ENCODE measurements at places on chromosomes 12 and 14.

GRCh38 chr14:104598910-104599273, 5.7 kb downstream of the TMEM179 start:
- no peak for DNase-seq

- DNase-seq = no peak
Measured at GRCh38 chr12:24780697-24781368, 168.1 kb downstream of the BCAT1 start.

GRCh38 chr14:33943096-33943883, 7.6 kb downstream of the EGLN3 start:
- no peak for DNase-seq

DNA sequence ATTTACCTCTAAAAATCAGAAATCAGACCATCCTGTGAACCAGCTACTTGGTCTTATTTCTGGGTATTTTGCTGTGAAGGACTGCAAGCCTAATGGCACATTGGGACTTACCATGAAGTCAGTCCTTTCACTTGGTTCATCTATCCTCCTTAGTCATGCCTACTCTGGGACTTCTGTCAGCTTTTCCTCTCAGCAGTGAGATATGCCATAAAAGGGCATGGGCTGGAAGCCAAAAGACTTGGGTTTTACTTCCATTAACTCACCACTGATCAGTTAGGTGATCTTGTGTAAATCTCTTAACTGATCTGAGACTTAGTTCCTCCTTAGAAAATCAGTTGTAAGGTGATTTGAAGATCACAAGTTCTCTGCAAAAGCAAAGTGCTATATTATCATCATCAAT, 116.5 kb downstream of the PAH start:
- DNase-seq = no peak

DNA sequence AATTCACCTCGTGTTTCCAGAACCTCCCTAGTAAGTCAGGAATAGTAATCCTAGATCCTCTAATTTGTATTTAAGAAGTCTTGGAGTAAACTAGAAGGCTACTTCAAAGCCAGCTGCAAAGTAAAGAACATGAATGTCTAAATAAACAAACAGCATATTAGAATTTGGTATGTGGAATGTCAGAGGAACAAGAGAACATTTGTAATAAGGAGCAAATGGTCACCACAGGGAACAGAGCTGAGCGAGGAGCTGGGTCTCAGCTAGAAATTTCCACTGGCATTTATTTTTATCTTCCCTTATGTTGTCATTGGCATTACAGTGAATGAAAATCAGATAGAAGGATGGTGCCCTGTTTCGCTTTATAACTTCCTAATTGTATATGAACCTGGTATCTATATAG, 50.2 kb downstream of the FRMD6 start:
- DNase-seq = no peak

GRCh38 chr14:69481815-69482568, 2.5 kb upstream of the PLEKHD1 start:
- DNase-seq = no peak

DNA sequence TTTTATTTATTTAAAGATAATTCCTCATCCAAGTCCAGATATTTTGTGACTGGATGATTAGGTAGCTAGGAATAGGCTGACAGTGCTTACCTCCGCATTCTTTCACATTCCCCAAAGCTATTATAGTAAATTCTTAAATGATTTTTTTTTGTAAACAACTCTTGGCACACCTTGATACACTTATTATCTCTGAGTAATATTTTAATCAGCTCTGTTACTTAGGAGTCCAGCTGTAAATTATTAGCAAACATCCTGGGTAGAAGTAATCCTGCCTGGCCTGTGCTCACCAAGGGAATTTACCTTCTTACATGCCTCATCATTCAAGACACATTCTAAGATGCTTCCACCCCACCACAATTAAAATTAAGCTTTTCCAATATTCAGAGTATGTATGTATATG, 186.1 kb downstream of the SLC2A13 start:
- DNase-seq = no peak

DNA sequence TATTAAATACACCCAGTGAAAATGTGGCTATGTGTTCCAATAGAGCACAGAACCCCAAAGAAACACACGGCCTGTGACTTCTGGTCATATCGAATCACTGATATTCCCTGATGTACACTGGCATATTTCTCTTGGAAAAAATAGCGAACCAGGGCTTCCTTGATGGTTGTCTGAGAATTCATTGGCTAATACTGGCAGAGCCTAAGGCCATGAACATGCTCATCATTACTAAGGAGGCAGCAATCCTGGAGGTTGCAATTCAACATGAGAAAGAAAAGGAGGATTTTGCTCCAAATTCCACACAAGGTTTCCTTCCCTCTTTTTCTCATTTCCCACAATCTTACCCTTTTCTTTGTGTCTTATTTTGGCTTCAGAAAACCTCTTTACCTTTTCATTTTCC, 212.9 kb upstream of the HMGA2 start:
- no peak for DNase-seq
